ENCODE measurements at places on chromosomes 13 and 19.

GRCh38 chr19:54918499-54918898, 12.6 kb downstream of the NCR1 start:
- DNase-seq = no peak

- DNase-seq = no peak
Measured at GRCh38 chr19:17455308-17456123, 5.2 kb downstream of the NXNL1 start.

- no peak for DNase-seq
Measured at GRCh38 chr19:10428996-10429381, 8.7 kb downstream of the PDE4A start.

- DNase-seq = no peak
Measured at GRCh38 chr19:19256072-19256969, 16.8 kb downstream of the TM6SF2 start.

DNA sequence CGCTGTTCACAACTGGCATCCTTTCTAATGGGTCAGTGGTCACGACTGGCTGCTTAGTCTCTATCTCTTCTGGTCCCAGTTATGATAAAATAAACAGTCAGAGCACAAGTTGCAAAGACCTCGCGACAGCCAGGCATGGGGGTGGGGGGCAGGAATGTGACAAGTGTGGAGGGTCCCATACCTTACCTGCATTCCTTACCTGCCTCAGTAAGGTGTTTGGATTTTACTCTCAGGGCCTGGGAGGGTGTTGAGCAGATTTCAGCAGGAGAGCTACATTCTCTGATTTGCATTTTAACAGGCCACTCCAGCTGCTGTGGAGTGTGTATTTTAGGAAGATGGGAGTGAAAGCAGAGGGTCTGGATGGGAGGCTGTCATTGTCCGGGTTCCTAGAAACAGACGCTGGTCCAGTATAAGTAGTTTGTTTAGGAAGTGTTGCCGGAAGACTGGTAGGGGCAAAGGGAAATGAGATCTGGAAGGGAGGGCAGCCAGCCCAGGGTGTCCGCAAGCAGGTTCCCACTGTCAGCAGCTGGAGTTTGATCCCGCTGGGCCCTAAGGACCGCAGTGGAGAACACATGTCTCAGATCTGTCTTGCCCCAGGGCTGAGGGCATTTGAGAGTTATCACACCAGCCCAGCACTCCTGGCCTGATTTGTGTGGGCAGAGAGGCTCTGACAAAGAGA, 920.0 kb downstream of the UQCRFS1 start:
- no peak for DNase-seq

- no peak for DNase-seq
Measured at GRCh38 chr19:2532252-2533071, 56.5 kb downstream of the GADD45B start.

GRCh38 chr13:28252547-28252946, 114.2 kb downstream of the PAN3 start:
- no peak for DNase-seq

DNA sequence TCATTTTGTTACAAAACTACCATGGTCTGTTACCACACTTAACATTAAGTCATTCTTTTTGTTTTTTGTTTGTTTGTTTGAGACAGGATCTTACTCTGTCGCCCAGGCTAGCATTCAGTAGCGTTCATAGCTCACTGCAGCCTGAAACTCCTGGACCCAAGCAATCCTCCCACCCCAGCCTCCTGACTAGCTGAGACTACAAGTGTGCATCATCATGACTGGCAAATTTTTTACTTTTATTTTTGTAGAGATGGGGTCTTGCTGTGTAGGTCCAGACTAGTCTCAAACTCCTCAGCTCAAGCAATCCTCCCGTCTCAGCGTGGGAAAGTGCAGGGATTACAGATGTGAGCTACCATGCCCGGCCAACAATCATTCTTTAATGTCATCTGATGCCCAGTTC, 3.3 kb downstream of the ALDH16A1 start:
- DNase-seq = no peak

DNA sequence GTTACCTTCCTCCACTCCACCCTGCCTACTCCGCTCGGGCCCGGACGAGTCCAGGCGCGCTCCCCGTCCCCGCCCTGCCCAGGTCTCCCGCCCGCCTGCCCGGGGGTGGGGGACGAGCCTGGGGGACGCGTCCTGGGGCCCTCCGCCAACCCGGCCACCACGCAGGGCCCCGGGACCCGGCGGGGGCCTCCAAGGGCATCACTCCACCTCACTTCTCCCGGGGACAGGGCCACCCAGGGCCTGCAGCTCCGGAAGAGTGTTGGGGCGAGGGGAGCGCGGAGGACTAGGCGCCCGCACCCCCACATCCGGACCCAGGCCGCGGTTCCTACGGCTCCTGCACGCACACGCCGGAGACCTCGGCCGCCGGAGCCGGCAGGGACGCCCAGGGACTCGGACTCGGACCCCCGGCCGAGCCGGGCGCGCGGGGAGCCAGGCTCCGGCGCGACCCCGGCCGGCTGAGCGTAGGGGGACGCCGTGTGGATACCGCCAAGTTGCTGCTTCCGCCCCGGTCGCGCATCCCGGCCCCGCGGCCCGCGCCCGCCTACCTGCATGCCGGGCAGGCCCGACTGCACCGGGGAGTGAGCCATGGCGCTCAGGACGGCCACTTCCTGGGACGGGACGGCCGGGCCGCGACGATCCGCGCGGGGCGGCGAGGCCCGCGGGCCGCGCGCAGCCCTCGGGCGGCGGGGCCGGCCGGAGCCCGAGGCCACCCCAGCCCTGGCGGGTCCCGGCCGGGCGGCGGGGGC, 534 bp downstream of the STK24 start:
- peak; percentile 42 for DNase-seq

DNA sequence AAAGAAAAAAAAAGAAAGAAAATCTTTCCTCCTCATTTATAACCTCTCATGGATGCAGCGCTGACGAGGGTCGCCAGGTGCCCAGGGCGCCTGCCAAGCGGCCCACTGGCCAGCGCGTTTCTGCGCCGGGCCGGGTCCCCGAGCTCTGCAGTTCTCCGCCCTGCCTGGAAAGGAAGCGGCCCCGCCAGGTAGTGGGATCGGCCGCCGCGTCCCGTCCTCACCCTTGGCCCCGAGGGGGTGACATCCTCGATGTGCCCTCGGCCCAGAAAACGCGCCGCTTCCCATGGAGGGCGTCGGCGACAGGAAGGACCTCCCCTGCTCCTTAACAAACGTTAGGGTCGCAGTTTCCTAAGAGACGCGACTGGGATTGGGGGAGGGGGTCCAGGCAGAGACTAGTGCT, 56.9 kb downstream of the ZNF726 start:
- no peak for DNase-seq

GRCh38 chr13:69903081-69903480, 204.5 kb upstream of the ATXN8OS start:
- no peak for DNase-seq

DNA sequence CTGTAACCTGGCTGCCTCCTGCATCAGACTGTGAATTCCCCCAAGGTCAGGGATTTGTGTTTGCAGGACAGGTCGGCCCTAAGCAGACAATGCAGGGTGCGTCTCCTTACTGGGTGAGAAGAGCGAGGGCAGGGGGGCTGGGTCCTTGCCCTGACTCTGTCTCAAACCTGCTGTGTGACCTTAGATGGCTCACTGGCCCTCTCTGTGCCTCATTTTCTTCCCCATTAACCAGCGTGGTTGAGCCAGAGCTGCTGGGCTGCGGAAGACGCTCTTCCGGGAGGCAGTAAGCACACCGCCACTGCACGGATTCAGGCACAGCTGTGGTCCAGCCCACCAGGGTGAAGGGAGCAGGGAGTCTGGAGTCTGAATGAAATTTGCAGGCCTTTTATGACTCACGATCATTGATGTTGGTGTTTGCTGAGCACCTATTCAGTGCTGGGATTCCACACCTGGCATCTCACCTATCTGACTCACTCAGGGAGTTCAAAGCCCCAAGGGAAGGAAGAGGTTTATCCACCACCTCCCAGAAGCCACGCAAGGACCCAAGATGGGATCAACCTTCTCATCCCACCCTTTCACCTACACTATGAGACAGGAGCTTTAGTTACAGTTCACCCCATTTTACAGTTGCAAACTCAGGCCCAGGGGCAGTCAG, 2.5 kb downstream of the AKT1S1 start:
- no peak for DNase-seq

DNA sequence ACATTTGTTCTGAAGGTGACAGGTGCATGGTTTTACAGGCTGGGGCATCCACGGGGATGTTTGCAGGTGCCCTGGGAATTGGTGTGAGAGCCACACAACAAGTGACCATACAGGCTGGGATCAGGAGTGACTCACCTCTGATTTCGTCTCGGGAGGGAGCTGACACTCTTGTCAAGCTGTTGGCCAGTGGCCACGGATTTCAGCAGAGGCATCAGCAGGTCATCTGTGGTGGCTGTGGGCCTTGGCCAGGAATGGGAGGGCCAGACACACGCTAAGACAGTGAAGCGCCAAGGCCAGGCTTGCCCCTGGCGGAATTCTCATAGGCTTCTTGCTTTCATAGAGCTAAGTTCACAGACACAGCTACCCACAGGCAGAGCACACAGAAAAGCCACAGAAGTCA, 108.6 kb downstream of the HSPH1 start:
- DNase-seq = no peak

- no peak for DNase-seq
Measured at GRCh38 chr19:50489461-50490011, 12.9 kb upstream of the GARIN5A start.

GRCh38 chr19:813219-814151, 8.3 kb downstream of the PLPPR3 start:
- no peak for DNase-seq

DNA sequence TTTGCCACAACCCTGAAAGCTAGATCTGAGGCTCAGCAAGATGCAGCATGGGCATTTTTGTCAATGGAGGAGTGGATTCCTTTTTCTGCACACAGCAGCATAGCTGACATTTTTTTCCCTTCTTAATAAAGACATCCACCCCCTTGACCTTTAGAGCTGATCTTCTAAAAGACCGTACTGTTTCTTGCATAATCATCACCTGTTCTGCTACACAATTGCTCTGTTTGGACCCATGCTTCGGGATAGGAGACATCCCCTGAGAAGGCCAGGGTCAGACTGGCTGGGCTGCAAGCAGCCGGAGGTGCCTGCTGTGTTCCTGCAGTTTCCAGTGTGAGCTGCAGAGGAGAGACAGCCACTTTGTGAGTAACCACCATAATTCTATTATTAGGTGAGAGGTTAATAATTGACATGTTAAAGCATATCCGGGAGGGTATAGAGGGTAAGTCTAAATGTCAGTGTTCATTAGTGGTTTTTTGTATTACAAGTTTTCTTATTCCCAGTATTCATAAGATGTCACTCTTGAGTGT, 108.5 kb upstream of the C1QTNF9B start:
- no peak for DNase-seq

GRCh38 chr13:102693250-102693649, 1.6 kb downstream of the METTL21C start:
- no peak for DNase-seq

DNA sequence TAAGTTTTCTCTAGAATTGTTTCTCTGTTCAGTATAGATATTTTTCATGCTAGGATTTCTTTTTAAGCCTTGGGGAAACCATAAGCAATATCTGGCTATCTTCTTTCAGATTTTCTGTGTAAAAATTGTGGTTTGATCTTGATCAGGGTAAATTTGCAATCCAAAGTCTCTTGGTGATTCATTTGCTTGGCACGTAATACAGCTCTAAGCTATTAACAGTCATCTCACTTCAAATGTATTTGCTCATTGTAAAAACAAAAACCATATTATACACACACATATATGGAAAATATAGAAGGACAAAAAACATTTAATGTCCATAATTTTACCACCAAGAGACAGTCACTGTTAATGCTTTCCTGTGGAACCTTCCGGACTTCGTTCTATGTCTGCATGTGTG, 191.0 kb downstream of the SHISA2 start:
- DNase-seq = no peak

DNA sequence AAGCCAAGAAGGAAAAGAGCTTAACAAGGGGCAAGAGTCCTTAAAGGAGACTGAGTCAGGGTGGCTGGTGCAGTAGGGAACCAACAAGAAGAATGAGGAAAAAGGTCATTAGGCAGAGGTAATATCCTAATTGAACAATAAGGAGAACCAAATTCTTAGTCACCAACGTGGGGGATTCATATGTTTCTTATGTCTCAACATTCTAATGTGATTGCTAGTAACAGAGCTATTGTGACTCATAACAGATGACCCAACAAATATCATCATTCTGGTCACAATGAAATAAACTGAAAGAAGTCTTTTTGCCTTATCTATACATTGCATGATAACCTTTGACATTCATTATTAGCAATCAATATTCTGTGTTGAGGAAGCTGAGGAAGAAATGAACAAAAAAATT, 101.6 kb downstream of the RAP2A start:
- no peak for DNase-seq

DNA sequence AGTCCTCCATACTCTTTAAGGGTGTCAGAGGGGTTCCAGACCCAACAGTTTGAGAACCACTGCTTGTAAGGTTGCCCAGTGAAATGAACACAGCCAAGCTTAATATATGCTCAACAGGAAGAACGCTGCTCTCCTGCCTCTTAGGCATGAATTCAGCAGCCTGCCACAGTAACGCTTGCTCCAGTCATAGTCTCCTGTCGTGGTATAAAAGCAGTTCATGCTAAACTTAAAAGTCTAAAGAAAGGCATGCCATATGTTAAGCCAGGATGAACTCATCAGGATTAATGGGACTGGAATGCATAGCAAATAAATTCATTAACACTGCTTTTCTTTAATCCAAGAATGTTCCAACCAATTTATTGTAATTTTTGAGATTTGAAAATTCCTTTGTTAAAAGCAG, 38.7 kb downstream of the SLC7A1 start:
- no peak for DNase-seq

GRCh38 chr19:20513189-20513904, 52.2 kb downstream of the ZNF737 start:
- DNase-seq = no peak

- no peak for DNase-seq
Measured at GRCh38 chr13:110521946-110522345, 39.6 kb downstream of the RAB20 start.

- no peak for DNase-seq
Measured at GRCh38 chr19:16351133-16351809, 26.6 kb downstream of the KLF2 start.

DNA sequence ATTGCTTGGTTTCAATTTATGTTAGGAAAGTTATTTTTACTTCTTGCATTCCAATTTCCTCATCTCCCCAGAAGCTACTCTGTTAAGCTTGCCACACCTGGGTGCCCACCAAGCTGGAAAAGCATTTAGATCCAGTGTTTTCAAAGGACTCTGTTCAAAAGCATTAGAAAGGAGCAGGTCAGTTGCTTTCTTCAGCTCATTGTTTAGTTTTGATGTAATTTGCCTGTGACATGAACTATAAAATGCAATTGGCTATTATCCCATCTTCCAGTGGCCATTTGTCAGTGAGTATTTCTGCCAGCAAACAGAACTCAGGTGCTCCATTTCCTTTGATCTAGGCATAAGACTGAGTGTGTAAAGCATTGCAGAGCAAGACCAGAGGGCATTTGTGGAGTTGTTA, 46.7 kb upstream of the RNF113B start:
- no peak for DNase-seq

GRCh38 chr13:91181892-91182291, 165.6 kb upstream of the MIR17HG start:
- DNase-seq = no peak

- no peak for DNase-seq
Measured at GRCh38 chr13:24938966-24939365, 157.0 kb upstream of the PABPC3 start.

- no peak for DNase-seq
Measured at GRCh38 chr19:898663-899062, 5.4 kb downstream of the RNU6-9 start.
